ENCODE measurements at places on chromosomes 13 and 19.

GRCh38 chr13:30908416-30908980 lies 2.4 kb downstream of the MEDAG start:
- no peak for DNase-seq

- DNase-seq = no peak
These were observed 1.2 kb upstream of the PNMA8A start for GRCh38 chr19:46472592-46472991.

- no peak for DNase-seq
These were observed 104.5 kb downstream of the URI1 start for GRCh38 chr19:30046522-30046921.

DNA sequence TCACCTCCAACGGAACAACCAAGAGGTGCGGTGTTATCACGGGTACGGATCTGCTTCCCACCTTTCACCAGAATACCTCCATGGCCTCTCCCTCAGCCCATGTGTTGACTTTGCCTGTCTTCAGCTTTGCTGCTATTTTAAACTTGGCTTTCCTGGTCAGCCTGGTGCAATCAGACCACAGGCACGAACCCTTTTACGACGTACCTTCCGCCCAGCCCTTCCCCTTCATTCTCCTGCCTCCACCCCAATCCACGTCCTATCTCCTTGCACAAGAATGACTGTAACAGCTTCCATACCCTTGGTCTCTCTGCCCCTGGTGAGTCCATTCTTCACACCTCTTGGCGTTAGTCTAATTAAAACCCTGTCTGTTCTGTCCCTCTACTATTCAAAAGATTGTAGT lies 431.7 kb downstream of the EFNB2 start:
- no peak for DNase-seq

Measured in CD4-positive, alpha-beta T cell treated with Interleukin-4 for 1 hour (primary cell).